ENCODE measurements at places on chromosomes 16 and 17.

DNA sequence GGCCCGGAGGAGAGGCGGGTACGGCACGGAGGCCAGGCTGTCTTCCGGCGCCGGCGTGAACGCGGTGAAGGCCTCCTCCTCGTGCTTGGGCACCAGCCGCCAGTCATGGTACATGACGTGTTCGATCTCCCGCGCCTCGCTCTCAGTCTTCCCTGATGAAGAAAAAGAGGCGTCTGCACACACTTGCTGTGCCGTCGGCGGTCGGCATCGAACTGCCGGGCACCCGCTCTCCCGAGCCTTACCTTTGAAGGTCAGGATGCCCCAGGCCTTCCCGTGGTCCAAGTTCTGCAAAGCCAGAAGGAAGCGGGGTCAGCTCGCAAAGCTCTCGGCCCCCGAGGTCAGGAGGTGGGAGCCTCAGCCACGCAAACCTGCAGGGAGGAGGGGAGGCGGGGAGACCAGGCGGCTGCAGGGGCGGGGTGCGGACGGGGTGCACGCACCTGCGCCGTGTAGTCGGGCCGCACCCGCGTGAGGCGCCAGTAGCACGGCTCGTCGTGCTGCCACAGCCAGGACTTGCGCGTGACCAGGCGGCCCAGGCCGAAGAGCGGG lies at the start of gene EME2:
Gene EME2 (plus strand): TSS at position 449 of the 546 bp plus-strand sequence. CDS start 418 bp downstream, outside the sequence.
- no peak for DNase-seq
- peaks cover 48% of the 10 kb centered on the region for H3K4me1 ChIP-seq
- peak within 1 kb of the TSS; percentile 68 for H3K4me3 ChIP-seq
- no peaks in the 10 kb centered on the region for H3K27me3 ChIP-seq
- H3K36me3 ChIP-seq, result peaks cover 80% of the 10 kb centered on the region
- H3K27ac ChIP-seq, result no peak within 1 kb of the TSS

DNA sequence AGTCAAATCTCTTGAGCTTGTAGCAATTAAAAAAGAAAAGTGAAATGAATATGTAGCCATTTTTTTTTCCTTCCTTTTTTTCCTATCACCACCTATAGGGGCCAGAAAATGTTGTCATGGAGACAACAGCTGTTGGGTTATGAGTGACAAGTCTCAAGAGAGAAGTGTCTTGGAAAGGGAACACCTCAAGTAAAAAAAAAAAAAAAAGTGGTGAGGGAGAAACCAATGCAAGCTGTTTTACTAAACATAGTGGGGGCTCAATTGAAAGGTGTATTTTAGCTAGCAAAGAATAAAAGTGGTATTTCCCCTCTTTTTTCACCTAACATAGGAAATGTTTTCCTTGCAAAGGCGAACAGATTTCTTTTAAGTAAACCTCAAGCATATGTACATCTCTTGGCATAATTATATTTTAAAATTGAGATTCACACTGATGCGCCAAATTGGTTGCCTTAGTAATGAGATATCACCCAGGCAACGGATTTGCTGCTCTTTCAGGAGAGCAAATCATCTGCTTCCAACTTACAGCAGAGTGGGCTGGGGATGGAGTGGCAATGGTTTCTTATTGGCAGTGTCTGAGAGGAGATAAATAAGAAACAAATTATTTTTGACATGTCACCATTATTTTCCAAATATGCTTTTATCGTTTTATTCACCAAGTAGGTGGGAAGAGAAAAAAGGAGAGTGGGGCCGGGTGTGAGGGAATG lies 183.6 kb downstream of the MYO1D start:
- H3K27me3 ChIP-seq, result no peaks in the 10 kb centered on the region
- peak; percentile 12 for DNase-seq
- H3K4me1 ChIP-seq, result no peaks in the 10 kb centered on the region
- no peak overlapping the region for H3K4me3 ChIP-seq

GRCh38 chr16:28858421-28858820 lies 5.2 kb upstream of the SH2B1 start:
- H3K4me3 ChIP-seq, result no peak overlapping the region
- H3K27me3 ChIP-seq, result no peaks in the 10 kb centered on the region
- no peaks in the 10 kb centered on the region for H3K36me3 ChIP-seq
- H3K4me1 ChIP-seq, result peaks cover 10% of the 10 kb centered on the region

GRCh38 chr16:50505714-50506542 lies 42.3 kb upstream of the NKD1 start:
- peaks cover 17% of the 10 kb centered on the region for H3K4me1 ChIP-seq
- H3K4me3 ChIP-seq, result no peak overlapping the region
- no peak for DNase-seq
- H3K27me3 ChIP-seq, result no peaks in the 10 kb centered on the region

DNA sequence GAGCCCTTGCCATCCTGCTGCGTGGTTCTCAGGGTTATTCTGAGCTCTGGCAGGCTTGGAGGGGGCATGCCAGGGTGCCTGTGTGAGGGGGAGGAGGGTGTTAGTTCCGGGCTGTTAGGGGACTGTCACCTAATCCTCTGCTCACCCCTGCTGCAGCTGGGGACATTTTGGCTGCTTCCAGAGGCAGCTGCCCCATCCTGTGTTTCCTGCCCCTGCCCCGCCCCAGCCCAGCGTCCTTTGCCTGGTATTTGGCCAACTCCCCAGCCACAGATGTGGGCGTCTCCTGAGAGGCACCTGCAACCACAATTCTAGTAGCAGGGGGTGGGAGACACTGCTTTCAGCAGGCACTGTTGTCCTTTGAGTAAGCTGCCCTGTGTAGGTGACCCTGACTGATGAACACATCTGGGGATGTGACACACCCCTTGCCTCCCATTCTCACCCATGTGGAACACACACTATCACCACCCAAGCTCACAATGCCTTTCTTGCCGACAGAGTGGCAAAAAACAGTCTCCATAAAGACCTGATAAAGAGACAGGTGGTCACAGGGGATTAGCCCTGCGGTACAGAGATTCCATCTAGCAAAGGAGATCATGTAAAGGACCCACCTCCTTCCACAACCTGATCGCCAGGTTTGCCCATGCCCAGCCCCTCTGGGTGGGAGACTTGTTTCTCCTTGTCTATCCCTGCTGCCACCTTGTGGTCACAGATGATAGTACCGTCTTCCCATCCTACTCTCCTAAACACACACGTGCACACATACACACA lies at the start of gene CHRNE:
Gene CHRNE (minus strand): TSS at position 48 of the 768 bp plus-strand sequence. CDS start 35 bp downstream, at position 13.
- H3K4me3 ChIP-seq, result no peak within 1 kb of the TSS
- H3K27me3 ChIP-seq, result peaks cover 40% of the 10 kb centered on the region
- H3K4me1 ChIP-seq, result peaks cover 54% of the 10 kb centered on the region
- peak; percentile 91 for DNase-seq
- H3K27ac ChIP-seq, result no peak within 1 kb of the TSS
- peaks cover 28% of the 10 kb centered on the region for H3K36me3 ChIP-seq

DNA sequence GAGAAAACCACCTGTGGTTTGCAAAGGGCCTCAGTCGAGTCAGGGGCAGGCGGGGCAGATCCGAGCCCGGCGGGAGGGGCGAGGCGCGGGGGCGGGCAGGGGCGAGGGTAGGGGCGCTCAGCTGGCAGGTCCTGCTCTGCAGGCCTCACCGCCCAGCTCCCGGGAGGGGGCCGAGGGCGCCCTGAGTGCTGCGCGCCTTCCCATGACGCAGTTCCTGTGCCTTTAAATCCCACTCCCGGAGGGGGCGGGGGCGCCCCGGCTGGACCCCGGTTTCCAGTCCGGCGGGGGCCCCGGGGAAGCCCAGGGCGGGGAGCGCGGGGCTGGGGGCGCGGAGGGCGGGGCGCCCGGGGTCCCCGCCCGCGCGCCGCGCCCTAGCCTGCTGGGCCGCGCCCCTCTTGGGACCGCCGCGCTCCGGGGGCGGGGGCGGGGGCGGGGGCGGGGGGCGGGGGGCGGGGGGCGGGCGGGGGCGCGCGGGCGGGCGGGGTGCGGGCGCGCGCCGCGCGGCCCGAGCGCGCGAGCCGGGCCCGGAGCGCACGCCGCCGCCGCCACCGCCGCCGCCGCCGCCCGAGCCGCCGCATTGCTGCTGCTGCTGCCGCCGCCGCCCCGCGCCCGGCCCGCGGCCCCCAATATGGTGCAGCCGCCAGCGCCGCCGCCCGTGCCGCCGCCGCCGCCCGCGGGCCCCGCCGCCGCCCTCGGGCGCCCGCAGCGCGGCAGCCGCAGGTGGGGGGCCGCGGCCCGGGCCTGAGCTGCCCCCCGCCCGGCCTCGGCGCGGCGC lies at the start of gene JPH3:
Gene JPH3 (plus strand): TSS at position 508 of the 775 bp plus-strand sequence. CDS start 639 bp downstream, outside the sequence.
- peaks cover 51% of the 10 kb centered on the region for H3K4me1 ChIP-seq
- DNase-seq, result peak; percentile 84
- H3K27me3 ChIP-seq, result peaks cover 41% of the 10 kb centered on the region
- peaks cover 9% of the 10 kb centered on the region for H3K36me3 ChIP-seq
- peak within 1 kb of the TSS; percentile 48 for H3K4me3 ChIP-seq

DNA sequence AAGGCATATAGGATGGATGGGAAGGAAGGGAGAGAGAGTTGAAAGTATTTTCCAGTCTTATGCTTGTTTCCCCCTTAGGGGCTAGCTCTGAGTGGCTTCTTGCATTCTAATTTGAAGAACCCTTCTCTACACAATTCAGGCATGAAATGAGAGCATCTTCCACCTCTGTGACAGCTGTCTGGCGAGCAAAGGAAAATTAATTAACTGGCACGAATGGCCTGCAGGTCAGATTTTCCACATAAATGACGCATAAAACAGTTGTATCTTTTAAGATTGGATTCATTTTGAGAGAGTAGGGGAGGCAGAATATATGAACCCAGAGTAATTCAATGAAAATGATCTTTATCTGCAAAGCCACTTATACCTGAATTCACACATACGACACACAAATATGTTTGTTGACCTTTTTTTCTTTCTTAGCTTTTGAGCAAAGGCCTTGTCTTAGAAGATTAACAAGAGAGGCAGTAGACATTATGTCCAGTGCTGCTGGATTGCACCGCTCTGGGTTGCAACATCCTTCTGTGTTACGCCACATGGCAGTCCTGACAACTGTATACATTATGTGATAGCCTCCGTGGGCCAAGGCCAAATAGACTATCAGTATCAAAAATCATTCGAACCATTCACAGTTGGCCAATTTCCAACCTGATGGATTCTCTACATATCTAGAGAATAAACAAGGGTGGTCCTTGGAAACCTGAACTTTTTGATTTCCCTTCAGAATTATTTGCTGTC lies 173.0 kb upstream of the GOT2 start:
- DNase-seq, result no peak
- no peaks in the 10 kb centered on the region for H3K36me3 ChIP-seq

GRCh38 chr17:36072431-36073121 lies 8.5 kb downstream of the CCL18 start:
- no peaks in the 10 kb centered on the region for H3K4me1 ChIP-seq
- no peak for DNase-seq
- no peaks in the 10 kb centered on the region for H3K27me3 ChIP-seq
- H3K4me3 ChIP-seq, result no peak overlapping the region
- H3K36me3 ChIP-seq, result no peaks in the 10 kb centered on the region

DNA sequence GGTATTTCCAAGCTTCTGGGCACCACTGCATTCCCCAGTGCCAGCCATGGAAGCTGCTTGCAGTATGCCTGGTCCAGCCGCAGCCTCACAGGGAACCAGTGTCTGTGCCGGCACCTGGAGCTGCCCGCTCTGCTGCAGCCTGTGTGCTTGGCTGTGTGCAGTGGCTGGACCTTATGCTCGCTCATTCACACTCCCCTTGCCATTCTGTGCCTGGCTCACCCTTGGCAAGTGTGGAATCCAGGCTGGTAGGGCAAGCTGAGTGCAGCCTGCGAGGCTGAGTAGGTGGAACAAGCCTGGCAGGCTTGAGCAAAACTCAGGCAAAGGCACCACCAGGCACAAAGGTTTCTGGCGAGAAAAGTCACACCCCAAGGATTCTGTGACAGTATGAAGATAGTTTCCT lies 144.0 kb downstream of the MYO1D start:
- H3K36me3 ChIP-seq, result peaks cover 7% of the 10 kb centered on the region
- peak overlapping the region; percentile 25 for H3K27ac ChIP-seq
- DNase-seq, result no peak
- no peaks in the 10 kb centered on the region for H3K27me3 ChIP-seq

DNA sequence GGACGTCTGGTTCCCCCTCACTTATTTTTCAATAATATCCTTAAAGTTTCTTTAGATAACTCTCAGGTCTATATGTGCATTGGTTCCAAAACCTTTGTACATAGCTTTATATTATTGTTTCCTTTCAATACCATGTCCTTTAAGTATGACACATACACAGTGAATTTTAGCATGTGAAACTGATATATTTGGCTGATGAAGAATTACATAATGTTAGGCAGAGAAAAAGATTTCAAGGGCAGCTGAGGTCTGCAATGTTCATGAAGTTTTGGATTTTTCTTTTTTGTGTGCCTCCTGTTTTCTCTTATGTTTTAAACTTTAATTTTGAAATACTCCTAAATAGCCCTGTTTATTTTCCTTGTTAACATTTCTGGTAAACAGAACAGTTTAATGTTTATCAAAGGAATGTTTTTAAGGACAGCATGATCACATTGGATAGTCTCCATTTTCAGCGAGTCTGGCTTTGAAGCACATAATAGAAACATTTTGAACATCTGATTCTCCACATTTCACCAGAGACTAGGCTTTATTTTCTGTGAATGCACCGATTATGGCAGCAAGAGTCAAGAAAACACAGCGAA lies 32.9 kb upstream of the FBXO47 start:
- peak overlapping the region; percentile 0 for H3K27ac ChIP-seq
- H3K4me3 ChIP-seq, result no peak overlapping the region

Measured in spinal cord (tissue), 10 donors.